ENCODE measurements at places on chromosomes 2 and 18. TPM values are rescaled to one million over a fixed set of nuclear protein-coding genes. Genes with fewer than 3 reads are reported as not detected.

Gene ERFE
- 0.30 TPM for total RNA-seq

Gene LIMS4
- total RNA-seq = 0.49 TPM

Gene CELF4
- 0.69 TPM for total RNA-seq

Gene DNAJC5G
- total RNA-seq = not detected

Gene CIDEA
- total RNA-seq = 11.1 TPM

Gene ZSWIM2
- total RNA-seq = not detected

Gene GALNT1
- total RNA-seq = 76.7 TPM

Gene METTL5
- 34.1 TPM for total RNA-seq

Gene CCT4
- total RNA-seq = 96.8 TPM

Gene HNRNPA3
- 96.6 TPM for total RNA-seq

Gene LYPD1
- total RNA-seq = 0.99 TPM

DNA sequence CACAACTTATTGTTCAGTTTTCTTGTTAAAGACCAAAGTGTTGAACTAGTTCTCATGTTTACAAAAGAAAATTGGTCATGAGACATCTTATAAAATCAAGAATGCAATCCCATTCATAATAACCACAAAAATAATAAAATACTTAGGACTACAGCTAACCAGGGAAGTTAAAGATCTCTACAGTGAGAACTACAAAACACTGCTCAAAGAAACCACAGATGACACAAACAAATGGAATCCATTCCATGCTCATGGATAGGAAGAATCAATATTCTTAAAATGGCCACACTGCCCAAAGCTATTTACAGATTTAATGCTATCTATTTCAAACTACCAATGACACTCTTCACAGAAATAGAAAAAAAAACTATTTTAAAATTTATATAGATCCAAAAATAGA is 1354.8 kb upstream of the CDH2 start:
- DNase-seq = no peak

GRCh38 chr18:13797157-13797611 is 26.8 kb upstream of the MC5R start:
- DNase-seq = no peak

GRCh38 chr2:162747021-162747420 is 91.5 kb downstream of the KCNH7 start:
- DNase-seq = no peak

DNA sequence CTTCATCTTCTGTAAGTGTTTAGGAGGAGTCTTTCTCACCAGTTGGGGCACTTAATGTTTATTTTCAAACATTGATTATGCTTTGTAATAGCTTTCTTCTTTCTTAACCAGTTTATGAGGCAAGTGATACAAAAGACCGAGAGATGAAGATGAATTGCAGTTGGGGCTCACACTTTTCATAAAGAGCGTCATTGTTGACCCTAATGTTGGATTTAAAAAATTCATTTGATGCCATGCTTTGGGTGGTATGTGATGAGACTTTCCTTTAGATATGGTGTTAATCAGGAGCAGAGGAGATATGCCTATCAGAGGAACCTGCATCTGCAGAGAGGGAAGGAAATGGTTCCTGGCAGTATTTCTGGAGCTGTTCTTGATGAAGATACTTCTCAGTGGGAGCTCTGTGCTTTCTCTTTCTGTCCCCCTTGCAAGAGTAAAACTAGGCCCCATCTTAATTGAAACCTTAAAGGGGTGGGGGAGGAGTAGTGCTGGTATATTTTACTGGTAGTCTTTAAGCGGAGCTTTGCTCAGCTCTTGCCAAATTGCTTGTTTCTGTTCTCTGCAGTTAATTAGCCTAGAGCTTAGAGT is 2.3 kb downstream of the EML4 start:
- peak; percentile 81 for DNase-seq

- DNase-seq = no peak
Measured at GRCh38 chr2:237729681-237730475, 68.7 kb upstream of the RBM44 start.

DNA sequence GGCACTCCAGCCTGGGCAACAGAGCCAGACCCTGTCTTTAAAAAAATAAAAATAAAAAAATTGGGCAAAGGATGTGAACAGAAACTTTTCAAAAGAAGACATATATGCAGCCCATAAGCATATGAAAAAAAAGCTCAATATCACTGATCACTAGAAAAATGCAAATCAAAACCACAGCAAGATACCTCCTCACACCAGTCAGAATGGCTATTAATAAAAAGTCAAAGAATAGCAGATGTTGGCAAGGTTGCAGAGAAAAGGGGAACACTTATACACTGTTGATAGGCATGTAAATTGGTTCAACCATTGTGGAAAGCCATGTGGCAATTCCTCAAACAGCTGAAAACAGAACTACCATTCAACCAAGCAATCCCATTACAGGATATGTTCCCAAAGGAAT is 204.1 kb upstream of the SRD5A2 start:
- no peak for DNase-seq

- no peak for DNase-seq
Measured at GRCh38 chr2:2012505-2012904, 268.2 kb upstream of the PXDN start.

- DNase-seq = no peak
Measured at GRCh38 chr2:113080134-113080533, 12.4 kb downstream of the IL1F10 start.

DNA sequence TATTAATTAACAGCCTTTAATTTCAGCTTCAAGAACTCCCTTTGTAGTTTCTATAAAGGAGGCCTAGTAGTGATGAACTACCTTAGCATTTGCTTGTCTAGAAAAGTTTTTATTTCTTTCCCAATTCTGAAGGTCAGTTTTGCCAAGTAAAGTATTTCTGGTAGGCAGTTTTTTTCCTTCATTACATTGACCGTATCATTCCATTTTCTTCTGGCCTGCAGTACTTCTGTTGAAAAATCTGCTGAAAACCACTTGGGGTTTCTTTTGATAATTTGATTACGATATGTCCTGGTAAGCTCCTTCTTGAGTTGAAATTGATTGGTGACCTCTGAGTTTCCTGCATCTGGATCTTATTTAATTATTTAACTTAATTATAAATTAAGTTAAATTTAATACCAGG is 691.8 kb downstream of the TSN start:
- no peak for DNase-seq

DNA sequence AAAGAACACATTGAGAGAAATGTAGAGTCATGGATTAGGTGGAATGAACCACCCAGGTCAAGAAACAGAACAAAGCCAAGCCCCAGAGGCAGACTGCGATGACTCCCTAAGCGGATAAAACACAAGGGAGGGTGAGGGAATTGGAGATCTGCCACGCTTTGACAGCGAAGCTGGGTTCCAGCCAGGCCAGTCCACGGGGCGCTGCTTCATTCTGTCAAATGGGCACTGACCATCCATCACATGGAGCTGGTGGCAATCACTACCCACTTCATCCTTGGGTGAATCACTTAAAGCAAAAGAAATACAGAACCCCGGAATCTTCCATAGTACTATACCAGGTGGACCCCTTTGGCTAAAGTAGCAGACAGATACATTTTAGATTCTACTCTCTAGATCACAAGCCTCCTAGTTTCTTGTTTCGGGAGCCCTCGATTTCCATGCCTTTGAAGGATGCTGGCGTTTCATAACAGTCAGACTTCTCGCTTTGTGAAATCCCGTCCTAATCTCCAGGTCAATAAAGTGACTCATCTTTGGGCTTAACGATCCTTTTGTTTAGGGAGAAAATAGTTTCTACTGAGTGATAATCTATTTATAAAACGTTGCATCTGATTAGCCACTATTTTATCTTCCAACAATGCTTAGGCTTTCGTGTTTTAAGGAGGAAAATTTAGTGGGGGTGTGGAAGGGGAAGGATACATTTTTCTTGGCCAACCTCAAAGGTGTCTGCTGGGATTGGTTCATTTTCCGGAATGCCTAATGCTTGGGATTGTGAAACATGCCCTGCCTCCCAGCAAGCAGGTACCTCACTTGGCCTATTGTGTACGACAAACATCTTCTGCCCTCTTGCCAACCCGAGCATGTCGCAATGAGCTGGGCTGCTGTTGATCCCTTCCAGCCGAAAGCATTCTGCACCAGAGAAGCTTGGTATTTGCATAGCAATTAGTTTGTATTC is 44.1 kb upstream of the HDAC4 start:
- peak; percentile 62 for DNase-seq

- DNase-seq = no peak
Measured at GRCh38 chr2:54483426-54483825, 27.3 kb downstream of the SPTBN1 start.

- no peak for DNase-seq
Measured at GRCh38 chr2:157501026-157501425, 57.1 kb upstream of the CYTIP start.

GRCh38 chr18:32049393-32050171 is 31.0 kb downstream of the RNF125 start:
- DNase-seq = no peak

DNA sequence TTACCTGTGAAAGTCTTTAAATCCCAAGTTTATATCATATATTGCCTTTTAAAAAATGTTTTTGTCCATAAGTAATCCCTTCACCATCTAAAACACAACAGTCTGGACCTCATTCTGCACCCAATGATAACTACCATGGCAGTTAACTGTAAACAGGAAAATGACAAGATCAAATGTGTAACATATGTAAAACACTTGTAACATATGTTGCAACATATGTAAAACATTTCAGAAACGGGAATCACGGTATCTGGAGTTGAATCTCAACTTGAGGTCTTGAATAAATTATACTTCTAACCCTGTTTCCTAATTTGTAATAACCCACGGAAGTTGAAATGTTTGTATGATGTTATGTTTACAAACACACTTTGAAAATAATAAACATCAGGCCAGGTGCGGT is 6.2 kb downstream of the LRPPRC start:
- no peak for DNase-seq

- DNase-seq = no peak
Measured at GRCh38 chr2:4391013-4391412, 687.6 kb downstream of the DCDC2C start.

DNA sequence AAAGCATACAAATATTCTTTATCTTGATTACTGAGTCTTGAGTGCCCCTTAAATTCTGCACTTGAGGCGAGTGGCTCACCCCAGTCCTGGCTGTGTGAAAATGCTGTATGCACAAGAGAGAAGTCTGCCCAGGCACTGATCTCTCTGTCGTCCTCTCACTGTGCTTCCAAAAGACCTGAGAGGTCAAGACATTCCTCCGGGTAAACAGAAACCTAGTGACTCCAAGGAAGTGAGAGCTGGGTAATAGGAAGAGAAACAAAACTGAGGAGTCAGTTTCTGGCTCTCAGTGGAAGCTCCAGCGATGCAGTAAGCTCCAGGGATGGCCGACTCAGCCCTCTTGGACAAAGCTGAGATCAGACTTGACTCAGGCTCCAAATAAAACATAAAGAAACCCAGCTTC is 70.9 kb downstream of the AAK1 start:
- no peak for DNase-seq

DNA sequence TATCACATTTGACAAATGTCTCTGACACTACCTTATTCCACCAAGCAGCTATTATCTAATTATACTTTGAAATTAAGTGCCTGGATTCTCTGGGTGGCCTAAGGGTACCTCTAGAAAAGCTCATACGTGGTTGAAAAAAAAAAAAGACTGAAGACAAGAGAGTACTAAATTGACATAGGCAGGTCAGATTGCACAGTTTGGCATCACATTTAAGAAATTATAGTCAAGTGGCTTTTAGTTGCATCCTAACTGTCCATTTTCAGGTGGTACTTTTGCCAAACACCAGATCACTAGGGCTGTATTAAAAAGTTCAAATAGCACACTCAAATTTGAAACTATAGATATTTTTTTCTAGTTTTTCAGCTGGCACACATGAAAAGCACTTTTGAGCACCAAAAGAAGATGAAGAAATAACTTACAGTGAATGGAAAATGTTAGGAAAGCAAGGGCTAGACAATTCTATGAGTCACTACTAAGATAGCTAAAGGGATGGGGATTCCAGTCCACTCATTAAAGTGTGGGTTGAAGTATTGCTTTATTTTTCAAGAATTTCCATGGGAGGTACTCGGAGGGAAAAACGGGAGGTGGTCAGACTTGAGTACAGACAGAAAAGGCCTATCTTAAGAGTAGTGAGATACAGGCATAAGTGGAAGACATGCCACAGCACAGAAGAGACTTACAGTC is 106.5 kb upstream of the COL5A2 start:
- DNase-seq = peak; percentile 62

DNA sequence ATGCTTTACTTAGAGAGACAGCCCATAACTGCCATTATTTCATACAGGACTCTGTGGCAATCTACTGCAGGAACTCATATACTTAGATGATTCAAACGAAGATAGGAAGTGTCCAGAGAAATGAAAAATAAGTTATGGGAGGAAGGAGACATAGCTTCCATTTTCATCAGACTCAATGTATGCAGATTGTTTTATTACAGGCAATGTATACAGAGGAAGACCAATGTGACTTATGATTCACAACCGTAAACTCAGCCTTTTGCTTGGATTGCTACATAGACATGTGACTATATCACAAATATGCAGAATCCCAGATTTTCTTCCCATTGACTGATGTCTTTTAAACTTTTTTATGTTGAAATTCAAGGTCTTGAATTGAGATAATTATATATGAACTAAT is 793.4 kb downstream of the SATB2 start:
- DNase-seq = no peak

GRCh38 chr2:9152975-9153642 is 53.5 kb upstream of the ASAP2 start:
- peak; percentile 39 for DNase-seq

- DNase-seq = no peak
Measured at GRCh38 chr2:20544153-20544747, 97.4 kb downstream of the RHOB start.

DNA sequence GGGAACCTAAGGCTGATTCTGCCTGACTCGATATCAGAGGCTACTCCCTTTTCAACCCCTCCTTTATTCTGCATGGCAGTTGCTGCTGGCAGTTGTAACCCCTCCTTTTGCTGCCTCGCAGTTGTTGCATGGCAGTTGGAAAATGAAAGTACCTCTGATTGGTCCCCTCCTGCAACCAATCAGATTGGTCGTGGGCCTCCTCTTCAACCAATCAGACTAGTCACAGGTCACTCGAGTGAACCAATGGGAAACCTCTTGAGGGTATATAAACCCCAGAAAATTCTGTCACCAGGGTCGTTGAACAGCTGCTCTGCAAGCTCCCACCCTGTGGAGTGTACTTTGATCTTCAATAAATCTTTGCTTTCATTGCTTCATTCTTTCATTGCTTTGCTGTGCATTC is 294.3 kb upstream of the SLC8A1 start:
- DNase-seq = no peak

DNA sequence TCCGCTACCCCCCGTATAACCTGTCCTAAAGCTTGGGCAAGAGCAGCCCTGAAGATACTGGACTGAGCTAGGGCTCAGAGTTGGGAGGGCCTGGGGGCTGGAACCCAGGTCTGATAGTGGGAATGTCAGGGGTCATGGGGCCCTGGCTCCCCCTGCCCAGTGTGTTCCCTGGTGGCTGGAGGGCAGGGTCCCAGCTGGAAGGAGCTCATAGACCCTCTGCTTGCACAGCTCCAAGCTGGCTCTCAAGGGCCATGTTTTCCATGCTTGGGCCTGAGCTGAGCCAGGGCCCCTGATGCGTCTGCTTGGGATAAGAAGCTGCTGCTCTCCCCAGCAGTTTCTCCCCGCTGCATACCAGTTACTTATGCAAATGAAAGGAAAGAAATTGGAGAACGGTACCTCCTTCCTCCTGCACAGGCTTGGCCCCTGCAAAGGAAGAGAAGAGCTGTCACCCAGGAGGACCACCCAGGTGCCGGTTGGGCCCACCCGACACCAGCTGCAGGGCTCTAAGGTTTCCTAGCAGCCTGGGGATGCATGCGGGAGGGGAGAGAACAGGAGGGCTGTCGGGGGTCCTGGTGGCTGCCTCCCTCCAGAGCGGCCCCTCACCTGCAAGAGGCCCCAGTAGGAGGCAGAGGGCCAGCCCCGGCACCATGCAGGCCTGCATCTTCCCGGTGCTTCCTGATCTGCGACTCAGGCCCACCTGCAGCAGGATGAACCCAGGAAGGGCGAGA is 628 bp downstream of the OTOS start:
- DNase-seq = no peak

- no peak for DNase-seq
Measured at GRCh38 chr2:217367464-217367863, 507.6 kb upstream of the TNP1 start.
